ENCODE measurements at places on chromosomes 2 and 18.
A peak's percentile ranks its signal among the peaks of the same experiment; 100 is the strongest.

DNA sequence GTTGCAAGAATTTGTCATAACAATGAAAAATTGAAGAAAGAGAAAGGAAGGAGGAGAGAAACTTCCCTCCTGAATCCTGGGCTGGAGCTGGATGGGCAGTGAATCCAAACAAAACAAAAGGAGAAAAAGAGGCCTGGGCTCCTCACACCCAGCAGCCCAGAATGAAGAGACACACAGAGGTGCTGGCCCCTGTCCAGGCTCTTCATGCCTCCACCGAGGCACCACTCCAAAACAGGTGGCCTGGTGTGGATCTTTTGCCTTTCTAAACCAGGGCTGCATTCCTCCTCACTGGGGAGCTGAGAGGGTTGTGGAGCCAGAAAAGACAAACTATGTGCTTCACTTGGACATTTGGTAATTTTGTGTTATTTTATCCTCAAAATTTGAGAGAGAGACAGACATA is 76.0 kb downstream of the FAM124B start:
- DNase-seq = no peak

- DNase-seq = no peak
Measured at GRCh38 chr2:170798996-170799395, 17.7 kb upstream of the GAD1 start.

- no peak for DNase-seq
Measured at GRCh38 chr2:215437614-215438013, 1.7 kb upstream of the FN1 start.

DNA sequence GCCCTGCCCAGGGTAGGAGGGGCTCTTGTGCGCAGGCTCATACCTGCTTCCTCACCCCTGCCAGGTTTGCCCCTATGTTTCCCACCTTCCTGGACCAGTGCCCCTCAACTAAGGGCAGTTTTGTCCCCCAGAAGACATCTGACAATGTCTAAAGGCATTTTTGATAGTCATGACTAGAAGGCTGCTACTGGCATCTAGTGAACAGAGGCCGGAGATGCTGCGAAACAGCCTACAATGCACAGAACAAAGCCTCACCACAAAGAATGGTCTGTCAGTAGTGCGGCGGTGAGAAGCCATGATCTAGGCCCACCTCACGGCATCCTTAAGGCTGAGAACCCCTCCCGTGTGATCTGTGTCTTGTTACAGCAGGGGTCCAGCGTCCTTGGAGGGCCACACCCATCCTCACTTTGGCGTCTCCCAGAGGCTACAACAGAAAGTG is 96.0 kb downstream of the TMEM17 start:
- DNase-seq = no peak

DNA sequence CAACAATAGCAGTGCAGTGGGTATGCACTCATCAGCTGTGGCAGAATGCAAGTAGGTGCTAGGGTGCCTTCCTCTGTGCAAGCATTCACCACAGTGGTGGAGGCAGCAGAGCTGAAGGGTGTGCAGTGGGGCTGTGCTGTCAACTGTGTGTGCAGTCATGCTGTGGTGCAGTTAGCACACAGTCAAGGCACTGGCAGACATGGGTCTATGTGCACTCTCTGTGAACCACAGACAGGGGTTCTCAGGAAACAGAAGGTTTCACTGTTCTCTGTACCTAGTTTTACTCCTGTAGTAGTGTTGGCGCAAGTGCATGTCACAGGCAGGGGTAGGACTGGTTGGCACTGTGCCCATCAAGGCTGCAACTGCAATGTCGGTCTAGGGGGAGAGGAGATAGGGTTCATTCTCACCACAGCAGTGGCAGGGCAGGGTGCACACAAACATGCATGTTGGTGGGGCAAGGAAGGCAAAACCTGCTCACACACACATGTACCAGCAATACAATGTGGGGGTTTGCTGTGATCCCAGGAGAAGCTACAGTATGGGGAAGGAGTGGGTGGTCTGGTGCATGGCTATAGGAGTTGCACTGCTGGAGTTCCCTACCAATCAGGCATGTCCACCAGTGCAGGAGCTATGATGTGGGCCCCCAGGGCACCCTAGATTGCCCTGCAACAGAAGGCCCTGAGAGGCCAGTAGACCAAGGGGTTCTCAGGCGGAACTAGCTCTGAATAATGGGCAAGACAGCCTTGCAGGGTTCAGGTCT is 242.7 kb upstream of the DDX18 start:
- DNase-seq = no peak

GRCh38 chr18:23077493-23078256 is 57.6 kb upstream of the CABLES1 start:
- DNase-seq = peak; percentile 12

GRCh38 chr2:7530001-7530400 is 612.8 kb downstream of the RNF144A start:
- no peak for DNase-seq

DNA sequence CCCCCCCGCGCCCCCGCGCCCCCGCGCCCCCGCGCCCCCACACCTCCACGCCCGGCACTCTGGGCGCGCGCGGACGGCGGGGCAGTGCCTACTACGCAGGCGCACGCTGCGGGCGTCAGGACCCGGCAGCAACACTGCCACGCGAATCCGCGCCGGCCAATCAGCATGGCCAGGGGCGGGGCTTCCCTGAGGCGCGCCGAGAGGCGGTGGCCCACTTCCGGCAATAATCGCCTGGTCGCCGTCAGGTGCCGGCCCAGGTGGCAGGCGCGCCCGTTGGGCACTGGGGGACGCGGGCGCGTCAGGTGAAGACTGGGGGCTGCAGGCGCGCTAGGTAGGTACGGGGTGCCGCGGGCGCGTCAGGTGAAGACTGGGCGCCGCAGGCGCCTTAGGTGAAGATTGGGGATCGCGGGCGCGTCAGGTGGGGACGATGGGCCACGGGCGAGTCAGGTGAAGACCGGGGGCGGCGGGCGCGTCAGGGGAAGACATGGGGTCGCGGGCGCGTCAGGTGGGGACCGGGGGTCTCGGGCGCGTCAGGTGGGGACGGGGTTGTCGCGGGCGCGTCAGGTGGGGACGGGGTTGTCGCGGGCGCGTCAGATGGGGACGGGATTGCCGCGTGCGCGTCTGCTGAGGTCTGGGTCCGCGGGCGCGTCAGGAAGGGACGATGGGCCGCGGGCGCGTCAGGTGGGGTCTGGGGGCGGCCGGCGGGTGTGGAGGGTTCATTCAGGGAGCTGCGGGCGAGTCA is 219.1 kb downstream of the RTP5 start:
- peak; percentile 93 for DNase-seq
